ENCODE measurements at places on chromosomes 1 and 21.

- H3K27ac ChIP-seq = no peak overlapping the region
- no peak overlapping the region for H3K4me3 ChIP-seq
- DNase-seq = no peak
Measured at GRCh38 chr1:172401892-172402291, 18.6 kb upstream of the C1orf105 start.

DNA sequence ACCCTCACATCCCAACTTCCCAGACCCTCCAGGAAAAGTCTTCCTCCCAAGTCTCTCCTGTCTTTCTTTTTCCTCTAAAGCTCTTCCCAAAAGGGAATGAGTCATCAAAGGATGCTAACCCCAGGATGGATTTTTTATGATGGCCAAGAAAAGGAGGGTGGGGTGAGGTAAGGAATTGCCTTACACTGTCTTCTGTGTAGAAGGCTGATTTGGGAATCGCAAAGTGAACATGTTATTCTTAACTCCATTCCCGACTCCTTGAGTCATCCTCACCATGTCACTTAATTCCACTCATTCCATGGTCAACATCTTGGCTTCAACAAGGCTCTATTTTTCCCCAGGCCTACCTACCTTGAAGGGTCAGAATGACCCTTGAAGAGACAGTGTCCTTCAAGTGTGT, 44.0 kb downstream of the TBX15 start:
- H3K4me1 ChIP-seq = peaks cover 10% of the 10 kb centered on the region
- no peak overlapping the region for H3K4me3 ChIP-seq
- no peaks in the 10 kb centered on the region for H3K36me3 ChIP-seq
- no peak for DNase-seq
- H3K27ac ChIP-seq = no peak overlapping the region
- H3K27me3 ChIP-seq = no peaks in the 10 kb centered on the region

DNA sequence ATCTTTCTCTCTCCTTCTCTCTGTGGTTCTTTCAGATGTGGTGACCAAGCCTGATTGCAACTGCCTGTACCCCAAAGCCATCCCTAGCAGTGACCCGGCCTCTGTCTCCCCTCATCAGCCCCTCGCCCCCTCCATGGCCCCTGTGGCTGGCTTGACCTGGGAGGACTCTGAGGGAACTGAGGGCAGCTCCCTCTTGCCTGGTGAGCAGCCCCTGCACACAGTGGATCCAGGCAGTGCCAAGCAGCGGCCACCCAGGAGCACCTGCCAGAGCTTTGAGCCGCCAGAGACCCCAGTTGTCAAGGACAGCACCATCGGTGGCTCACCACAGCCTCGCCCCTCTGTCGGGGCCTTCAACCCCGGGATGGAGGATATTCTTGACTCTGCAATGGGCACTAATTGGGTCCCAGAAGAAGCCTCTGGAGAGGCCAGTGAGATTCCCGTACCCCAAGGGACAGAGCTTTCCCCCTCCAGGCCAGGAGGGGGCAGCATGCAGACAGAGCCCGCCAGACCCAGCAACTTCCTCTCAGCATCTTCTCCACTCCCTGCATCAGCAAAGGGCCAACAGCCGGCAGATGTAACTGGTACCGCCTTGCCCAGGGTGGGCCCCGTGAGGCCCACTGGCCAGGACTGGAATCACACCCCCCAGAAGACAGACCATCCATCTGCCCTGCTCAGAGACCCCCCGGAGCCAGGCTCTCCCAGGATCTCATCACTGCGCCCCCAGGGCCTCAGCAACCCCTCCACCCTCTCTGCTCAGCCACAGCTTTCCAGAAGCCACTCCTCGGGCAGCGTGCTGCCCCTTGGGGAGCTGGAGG, 12.7 kb downstream of the CSF1 start:
- H3K4me1 ChIP-seq = peaks cover 47% of the 10 kb centered on the region
- H3K4me3 ChIP-seq = no peak overlapping the region
- DNase-seq = no peak
- peaks cover 2% of the 10 kb centered on the region for H3K27me3 ChIP-seq
- peaks cover 33% of the 10 kb centered on the region for H3K36me3 ChIP-seq

GRCh38 chr1:1779691-1780597, 1.7 kb upstream of the NADK start:
- H3K4me3 ChIP-seq = peak overlapping the region; percentile 74
- H3K4me1 ChIP-seq = peaks cover 49% of the 10 kb centered on the region
- H3K36me3 ChIP-seq = peaks cover 16% of the 10 kb centered on the region
- no peak overlapping the region for H3K27ac ChIP-seq
- DNase-seq = no peak

- no peak overlapping the region for H3K4me3 ChIP-seq
- H3K27ac ChIP-seq = peak overlapping the region; percentile 61
- peaks cover 38% of the 10 kb centered on the region for H3K4me1 ChIP-seq
- peaks cover 2% of the 10 kb centered on the region for H3K27me3 ChIP-seq
Measured at GRCh38 chr1:68165665-68166064, 66.7 kb downstream of the WLS start.

GRCh38 chr1:89261926-89262515, 10.6 kb downstream of the GBP5 start:
- H3K27ac ChIP-seq = no peak overlapping the region
- DNase-seq = no peak
- H3K4me1 ChIP-seq = peaks cover 14% of the 10 kb centered on the region
- no peak overlapping the region for H3K4me3 ChIP-seq
- H3K27me3 ChIP-seq = no peaks in the 10 kb centered on the region

DNA sequence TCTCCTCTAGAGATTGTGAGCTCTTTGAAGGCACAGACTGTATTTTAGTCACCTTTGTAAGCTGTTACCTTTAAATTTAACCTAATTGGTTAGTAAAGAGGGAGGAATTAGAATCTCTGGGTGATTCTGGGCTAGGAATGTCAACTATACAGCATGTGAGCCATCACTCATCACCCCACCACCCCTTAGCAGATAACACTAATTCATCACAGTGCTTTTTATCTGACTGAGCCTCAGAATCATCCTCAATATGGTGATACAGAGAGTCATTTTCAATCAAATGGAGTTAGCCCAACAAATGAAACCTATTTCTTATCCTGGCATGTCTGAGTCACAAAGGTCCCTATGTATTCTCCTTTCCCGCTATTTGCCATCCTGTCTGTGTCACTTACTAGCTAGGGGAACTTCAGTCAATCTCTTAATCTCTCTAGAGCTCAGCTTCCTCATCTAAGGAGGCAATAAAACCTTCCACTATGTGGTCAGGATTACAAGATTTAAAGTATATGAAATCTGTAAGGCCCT, 13.3 kb downstream of the KCNJ10 start:
- peaks cover 64% of the 10 kb centered on the region for H3K4me1 ChIP-seq
- no peak overlapping the region for H3K4me3 ChIP-seq
- no peak for DNase-seq
- no peaks in the 10 kb centered on the region for H3K36me3 ChIP-seq
- H3K27ac ChIP-seq = no peak overlapping the region

DNA sequence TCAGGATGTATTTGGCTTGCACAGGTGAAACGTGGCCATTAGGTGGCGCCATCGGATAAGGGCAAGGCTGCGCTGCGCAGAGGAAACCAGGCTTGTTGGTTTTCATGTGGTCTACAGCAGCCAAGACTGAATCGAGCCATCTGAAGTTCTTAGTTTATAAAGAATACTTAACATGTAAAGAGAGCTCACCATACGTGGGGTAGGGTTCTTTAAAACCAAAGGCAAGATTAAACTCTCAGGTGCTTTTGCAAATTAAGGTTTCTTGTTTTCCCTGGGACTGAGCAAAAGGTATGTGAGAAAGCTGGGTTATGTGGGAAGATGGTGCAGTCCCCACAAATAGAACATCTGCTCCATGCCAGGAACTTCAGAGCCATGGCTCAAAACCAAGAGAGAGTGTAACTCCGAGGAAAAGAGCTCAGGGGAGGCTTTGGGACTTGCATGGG, 9.3 kb downstream of the MASP2 start:
- no peaks in the 10 kb centered on the region for H3K4me1 ChIP-seq
- H3K27me3 ChIP-seq = peaks cover 13% of the 10 kb centered on the region
- H3K27ac ChIP-seq = no peak overlapping the region
- DNase-seq = peak; percentile 93
- no peak overlapping the region for H3K4me3 ChIP-seq

GRCh38 chr21:39224930-39225329, 41.7 kb upstream of the PSMG1 start:
- H3K36me3 ChIP-seq = peaks cover 84% of the 10 kb centered on the region
- no peaks in the 10 kb centered on the region for H3K4me1 ChIP-seq
- no peak for DNase-seq
- H3K27me3 ChIP-seq = no peaks in the 10 kb centered on the region

DNA sequence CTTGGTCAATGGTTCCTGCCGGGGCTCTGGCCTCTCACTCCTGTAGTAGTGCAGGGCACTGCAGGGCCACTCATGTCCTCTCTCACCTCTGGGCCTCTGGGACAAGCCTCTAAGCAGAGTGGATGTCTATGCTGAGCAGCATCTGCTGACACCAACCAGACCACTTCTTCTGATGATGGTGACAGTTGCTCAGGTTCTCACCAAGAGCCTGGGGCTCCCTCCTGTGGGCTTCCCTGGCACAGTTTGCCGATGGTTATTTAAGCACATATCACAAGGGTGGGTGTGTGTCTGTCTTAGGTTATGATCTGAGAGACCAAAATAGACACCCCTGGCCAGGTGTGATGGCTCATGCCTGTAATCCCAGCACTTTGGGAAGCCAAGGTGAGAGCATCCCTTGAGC, 17.4 kb upstream of the GPR137B start:
- no peak overlapping the region for H3K4me3 ChIP-seq
- no peaks in the 10 kb centered on the region for H3K36me3 ChIP-seq
- no peak overlapping the region for H3K27ac ChIP-seq
- H3K27me3 ChIP-seq = peaks cover 13% of the 10 kb centered on the region

DNA sequence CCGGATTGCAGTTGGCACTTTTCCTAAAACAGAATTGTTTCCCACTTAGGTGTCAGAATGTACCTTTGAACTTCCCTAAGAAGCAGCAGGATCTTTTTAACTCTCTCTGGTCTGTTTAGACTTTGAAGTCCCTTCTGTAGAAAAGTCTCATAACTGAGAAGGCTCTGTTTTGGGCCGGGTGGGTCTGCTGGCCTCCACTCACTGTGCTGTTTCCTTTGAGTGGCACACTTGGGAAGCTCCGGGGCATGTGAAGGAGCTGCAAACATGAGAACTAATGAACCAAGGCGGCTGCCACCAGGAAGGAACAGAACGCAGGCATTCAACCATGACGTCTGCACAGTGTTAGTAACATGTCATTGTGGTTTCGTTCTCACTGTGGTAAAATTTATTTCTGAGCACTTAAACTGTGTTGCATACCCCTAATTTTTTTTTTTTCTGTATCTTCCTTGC, 19.5 kb upstream of the NCMAP start:
- H3K4me3 ChIP-seq = no peak overlapping the region
- H3K36me3 ChIP-seq = no peaks in the 10 kb centered on the region
- peaks cover 29% of the 10 kb centered on the region for H3K4me1 ChIP-seq
- H3K27ac ChIP-seq = no peak overlapping the region
- H3K27me3 ChIP-seq = peaks cover 13% of the 10 kb centered on the region
- peak; percentile 52 for DNase-seq

- peak overlapping the region; percentile 20 for H3K27ac ChIP-seq
- DNase-seq = no peak
- peaks cover 97% of the 10 kb centered on the region for H3K36me3 ChIP-seq
Measured at GRCh38 chr1:165877940-165878556, 50.6 kb downstream of the UCK2 start.

DNA sequence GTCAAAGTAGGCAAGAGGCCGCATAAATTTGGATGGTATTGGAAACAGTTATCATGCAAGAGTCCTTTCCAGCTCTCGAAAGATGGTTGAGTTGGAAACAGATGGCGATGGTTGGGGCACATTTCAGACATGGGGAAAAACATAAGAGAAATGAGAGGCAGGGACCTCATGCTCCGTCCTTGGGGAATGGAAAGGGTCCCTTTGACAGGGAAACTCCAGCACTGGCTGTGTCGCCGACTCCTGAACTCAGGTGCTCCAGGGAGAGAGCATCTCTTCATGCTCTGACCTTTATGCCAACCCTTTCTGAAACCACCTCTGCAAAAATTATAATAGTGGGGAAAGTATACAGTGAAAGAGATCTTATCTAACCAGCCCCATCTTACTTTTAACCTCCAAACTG, 36.8 kb upstream of the COL6A2 start:
- no peak for DNase-seq
- H3K4me1 ChIP-seq = peaks cover 46% of the 10 kb centered on the region
- H3K27me3 ChIP-seq = peaks cover 27% of the 10 kb centered on the region

DNA sequence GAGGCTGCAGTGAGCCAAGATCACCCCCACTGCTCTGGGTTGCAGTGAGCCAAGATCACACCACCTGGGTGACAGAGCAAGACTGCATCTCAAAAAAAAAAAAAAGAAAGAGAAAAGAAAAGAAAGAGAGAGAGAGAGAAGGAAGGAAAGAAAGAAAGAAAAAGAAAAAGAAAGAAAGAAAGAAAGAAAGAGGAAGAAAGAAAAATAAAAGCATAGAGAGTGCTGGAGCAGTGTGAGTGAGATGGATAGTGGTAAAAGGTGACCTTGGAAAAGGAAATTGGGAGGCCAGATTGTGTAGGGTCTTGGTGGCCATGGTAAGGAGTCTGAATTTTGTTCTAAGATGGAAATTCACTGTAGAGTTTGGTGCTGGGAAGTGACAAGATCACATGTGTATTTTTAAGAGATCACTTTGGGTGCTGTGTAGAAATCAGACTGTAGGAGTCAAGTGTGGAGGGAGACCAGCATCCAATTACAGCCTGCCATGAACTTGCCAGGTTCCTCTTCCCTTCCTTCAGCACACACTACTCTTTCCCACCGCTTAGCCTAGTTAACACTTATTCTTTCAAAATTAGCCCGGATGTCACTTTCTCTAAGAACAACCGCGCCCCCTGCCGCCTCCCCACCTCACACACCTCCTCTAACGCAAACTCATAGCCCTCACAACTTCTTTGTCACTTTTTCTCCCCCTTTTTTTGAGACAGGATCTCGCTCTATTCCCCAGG, 17.9 kb downstream of the MTX1 start:
- H3K27ac ChIP-seq = peak overlapping the region; percentile 96
- peak; percentile 70 for DNase-seq
- H3K4me1 ChIP-seq = peaks cover 52% of the 10 kb centered on the region

DNA sequence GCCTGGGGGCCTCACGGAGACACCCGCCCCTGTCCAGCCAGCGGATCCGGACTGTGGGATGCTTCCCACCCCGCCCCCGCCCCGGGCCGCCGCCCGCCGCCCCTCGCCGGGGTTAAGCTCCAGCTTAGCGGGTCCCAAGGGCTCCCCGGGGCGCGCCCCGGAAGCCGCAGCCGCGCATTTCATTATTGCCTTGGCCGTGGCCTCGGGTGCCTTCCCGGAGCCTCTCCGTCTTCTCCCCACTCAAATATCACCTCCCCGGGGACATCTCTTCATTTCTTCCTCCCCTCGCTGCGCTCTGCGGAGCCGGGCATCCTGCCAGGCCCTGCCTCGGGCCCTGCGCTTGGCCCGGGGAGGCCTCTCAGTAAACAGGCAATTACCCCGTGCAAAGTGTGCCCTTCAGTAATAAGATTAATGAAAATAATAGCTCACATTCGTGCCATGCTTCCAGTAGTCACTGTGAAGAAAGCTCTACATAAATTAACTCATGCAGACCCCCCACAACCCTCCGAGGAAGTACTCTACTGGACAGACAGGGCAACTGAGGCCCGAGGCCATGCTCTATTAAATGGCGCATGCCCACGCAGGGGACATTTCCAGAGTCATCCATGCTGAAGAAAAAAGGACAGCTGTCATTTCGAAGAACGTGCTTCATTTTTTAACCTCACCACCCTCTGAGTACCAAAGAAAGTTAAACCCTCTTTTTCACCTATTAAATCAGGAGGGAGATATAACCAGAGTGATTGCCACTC, 49.9 kb upstream of the LAPTM5 start:
- H3K4me1 ChIP-seq = peaks cover 57% of the 10 kb centered on the region
- H3K27ac ChIP-seq = no peak overlapping the region
- H3K36me3 ChIP-seq = no peaks in the 10 kb centered on the region

Data from nephron progenitor cell (in vitro differentiated cells).